GM19239 (cell line): ENCODE measurements at places on chromosomes 1 and 21.

- no peak for DNase-seq
These were observed 426.7 kb downstream of the RWDD3 start for GRCh38 chr1:95660736-95661135.

GRCh38 chr1:78136680-78137079 lies 90.9 kb downstream of the GIPC2 start:
- DNase-seq, result no peak

DNA sequence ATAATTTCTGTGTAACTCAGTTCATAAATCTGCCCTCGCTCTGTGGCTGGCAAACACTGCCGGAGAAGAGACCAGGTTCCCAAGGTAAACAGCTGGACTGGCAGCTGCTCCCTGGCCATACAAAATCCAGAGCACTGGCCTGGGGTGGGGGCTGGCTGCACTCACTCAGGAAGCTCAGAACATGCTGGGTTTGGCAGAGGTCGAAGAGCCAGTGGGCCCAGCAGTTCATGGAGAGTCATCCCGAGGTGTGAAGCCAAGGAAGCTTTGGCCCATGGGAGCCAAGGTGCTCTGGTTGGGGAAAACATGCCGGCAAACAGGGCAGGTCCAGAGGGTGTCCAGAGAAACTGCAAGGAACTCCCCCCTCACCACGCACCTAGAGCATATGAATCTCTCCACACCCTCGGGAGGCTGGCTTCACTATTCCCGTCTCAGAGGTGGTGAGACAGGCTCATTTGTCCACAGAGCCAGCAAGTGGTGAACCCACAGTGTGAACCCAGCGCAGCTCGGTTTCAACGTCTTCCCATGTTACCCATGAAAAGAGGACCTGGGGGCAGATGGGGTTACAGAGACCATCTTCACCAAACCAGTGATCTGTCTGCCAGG lies 102.4 kb downstream of the DMRTB1 start:
- no peak for DNase-seq

GRCh38 chr21:42962380-42963007 lies 11.9 kb upstream of the PKNOX1 start:
- no peak for DNase-seq

- DNase-seq, result no peak
These were observed 85.9 kb downstream of the NTMT2 start for GRCh38 chr1:170231662-170232061.

DNA sequence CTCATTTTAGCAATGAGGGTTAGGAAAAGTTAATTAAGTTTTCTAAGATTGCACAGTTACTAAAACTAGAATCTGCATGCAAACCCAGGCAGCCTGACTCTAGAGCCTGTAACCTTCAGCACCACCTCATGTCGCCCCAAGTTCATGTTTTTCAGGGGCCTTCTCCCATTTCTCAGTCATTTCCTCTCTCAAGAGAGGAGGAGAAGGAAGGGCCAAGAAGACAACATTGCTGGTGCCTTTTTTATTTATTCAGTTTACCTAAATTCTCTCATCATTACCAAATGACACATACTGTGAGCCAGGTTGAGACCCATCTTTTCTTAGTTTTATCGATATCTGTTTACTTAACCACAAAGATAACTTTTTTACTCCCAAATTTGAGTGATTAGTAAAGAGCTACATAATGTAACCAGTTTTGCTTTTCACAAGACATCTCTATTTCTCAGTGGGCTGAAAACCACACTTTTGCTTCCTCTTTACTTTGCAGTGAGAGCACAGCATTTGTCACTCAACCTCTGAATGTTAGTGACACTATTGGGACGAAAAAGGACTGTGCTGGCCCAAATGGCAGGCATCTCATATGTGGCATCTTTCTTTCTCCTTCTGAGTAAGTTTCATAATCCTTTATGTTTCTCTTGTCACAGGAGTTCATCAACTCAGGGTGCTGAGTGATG lies at the start of gene CD101:
Gene CD101, plus strand, starts transcription at position 507 of the 674 bp plus-strand sequence. Its CDS starts 58 bp downstream, at position 565.
- peak; percentile 49 for DNase-seq

- DNase-seq, result no peak
These were observed 93.9 kb upstream of the COG2 start for GRCh38 chr1:230548357-230548756.

DNA sequence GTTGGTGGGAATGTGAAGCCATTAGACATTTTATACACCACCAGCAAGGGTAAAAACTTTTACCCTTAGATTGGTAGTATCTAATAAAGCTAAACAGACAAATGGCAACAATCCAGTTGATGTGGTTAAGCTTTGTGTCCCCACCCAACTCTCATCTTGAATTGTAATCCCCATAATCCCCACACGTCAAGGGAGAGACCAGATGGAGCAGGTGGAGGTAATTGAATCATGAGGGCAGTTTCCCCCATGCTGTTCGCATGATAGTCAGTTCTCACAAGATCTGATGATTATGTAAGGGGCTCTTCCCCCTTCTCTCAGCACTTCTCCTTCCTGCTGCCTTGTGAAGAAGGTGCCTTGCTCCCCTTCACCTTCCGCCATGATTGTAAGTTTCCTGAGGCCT lies 602.3 kb downstream of the NUF2 start:
- no peak for DNase-seq

DNA sequence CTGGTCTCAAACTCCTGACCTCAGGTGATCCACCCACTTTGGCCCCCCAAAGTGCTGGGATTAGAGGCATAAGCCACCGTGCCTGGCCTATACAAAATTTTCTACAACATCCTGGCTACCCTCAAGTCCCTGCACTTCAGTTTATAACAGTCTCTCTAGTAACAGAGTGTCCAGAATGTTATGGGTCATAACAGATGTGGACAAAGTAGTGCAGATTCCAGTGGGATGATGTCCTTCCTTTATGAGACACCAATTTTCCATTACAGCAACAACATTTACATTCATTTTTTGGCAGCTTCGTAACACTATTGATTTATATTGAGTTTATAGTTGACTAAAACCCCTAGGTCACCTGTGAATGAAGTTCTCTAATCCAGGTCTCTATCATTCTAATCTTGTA lies 429.4 kb upstream of the PTBP2 start:
- DNase-seq, result no peak

GRCh38 chr1:29356663-29357062 lies 120.3 kb downstream of the PTPRU start:
- no peak for DNase-seq

DNA sequence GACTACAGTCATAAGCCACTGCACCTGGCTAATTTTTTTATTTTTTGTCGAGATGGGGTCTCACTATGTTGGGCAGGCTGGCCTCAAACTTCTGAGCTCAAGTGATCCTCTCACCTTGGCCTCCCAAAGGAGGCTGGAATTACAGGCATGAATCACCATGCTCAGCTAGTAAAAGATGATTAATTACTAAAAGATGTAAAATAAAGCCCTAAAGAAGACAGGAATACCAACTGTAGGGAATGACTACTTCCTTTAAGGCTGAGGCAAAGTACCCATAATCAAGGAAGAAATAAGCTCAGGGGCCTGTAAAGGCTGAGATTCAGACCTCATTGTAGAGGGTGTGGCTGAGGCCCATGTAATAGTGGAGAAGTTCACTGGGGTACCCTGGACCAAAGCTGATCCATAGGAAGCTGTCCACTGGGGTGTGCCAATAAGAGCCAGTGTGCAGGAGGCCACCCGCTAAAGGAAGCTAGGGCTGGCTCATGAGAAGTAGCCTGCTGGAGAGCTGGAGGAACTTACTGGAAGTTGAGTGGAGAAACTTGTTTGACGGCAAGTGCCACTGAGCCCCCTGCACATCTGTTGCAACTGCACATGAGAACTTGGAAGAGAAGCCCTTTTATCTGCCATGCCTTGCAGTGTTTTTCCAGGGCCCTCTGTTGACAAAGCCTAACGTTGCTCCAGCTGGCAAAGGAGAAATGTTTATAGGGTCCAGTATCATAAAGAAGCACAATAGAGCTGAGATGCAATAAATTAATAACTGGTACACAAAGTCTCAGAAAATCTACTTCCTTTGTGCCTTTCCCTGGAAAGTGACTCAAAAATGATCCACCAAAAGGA lies 17.8 kb upstream of the SERTAD4 start:
- DNase-seq, result no peak

GRCh38 chr1:117630423-117630998 lies 24.7 kb downstream of the TENT5C start:
- DNase-seq, result no peak

DNA sequence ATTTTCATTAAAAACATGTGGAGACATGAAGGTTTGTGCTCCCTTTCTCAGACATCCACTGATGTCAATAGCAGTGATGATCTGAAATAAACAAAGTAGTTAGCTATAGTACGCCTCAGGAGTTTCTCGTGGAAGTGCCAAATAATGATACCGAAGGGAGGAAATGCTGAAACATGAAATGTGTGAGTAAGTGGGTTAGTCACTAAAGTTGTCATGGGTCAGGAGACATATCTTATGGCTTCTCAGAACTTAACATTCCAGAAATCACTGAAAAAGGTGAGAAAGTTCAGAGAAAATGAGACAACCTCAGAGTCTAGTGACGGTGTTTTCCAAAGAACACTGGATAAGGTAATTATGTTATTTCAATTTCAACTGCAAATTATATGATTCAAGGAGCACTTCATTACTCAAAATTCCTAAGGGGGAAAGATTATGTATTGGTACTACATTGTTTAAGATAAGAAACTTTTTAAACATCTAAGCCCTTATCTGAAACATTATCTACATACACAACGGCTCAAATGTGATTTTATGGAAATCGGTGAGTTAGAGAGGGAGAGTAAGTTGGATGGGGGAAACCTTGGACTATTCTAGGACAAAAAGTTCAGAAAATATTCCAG lies 20.6 kb downstream of the NIBAN1 start:
- DNase-seq, result no peak

DNA sequence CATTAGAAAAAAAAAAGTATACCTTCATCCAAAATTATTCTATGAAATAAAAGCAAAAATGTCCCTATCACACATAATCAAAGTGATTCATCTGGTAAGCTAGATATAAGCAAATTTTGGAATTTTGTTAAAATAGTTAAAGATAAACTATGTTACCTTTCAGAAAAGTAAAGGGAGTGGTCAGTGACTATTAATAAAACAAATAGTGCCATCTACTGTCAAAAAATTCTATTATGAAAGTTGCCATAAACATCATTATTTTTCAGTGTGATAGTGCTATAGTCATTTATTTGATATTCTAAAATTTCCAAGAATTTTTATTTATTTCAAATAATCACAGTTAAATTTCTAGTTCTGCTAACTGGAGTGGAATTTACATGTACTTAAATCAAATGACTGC lies 803.7 kb downstream of the KCNT2 start:
- no peak for DNase-seq

DNA sequence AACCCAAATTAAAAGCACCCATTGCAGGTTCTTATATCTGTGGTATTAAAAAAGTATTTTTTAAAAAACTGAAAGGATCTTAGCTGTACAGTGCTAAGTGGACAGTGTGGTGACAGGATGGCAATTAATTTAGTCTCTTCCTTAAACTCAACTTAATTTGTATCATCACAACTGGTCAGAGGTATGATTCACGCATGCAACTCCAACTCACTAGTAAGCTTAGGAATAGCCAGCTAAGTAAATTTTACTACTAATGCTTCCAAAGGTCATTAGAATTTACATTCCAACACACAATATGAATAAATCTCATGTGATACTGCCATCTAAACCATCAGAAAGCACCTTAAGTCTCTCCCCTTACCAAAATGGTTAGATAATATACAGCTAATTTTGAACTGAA lies 35.4 kb downstream of the ENAH start:
- no peak for DNase-seq

DNA sequence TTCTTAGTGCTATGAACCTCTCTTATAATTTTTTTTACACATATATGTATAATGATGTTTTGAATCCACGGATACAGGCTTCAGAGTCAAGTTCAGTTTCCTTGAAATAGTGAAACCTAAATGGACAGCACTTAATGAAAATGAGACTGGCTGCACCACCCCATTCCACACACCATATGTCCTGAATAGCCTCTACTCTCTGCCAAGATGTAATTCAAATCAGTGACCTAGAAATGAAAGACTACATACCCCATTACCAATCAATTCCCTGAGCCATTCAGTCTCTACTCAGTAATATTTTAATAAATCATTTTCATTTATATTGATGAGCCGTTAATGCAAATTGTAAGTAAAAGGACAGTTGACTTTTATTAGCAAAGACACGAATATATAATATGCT lies 614.9 kb upstream of the TMPRSS15 start:
- DNase-seq, result no peak
